ENCODE measurements at places on chromosomes 16 and 17.
A peak's percentile ranks its signal among the peaks of the same experiment; 100 is the strongest.

GRCh38 chr16:86513471-86514277 lies 3.3 kb downstream of the FOXF1 start:
- H3K27ac ChIP-seq = no peak overlapping the region
- no peak for DNase-seq
- peaks cover 66% of the 10 kb centered on the region for H3K27me3 ChIP-seq
- H3K36me3 ChIP-seq = no peaks in the 10 kb centered on the region
- H3K4me3 ChIP-seq = no peak overlapping the region
- H3K4me1 ChIP-seq = no peaks in the 10 kb centered on the region

GRCh38 chr17:62718429-62718828 lies 89.7 kb downstream of the MARCHF10 start:
- peak; percentile 23 for DNase-seq
- H3K27ac ChIP-seq = no peak overlapping the region
- H3K36me3 ChIP-seq = no peaks in the 10 kb centered on the region
- no peaks in the 10 kb centered on the region for H3K27me3 ChIP-seq

DNA sequence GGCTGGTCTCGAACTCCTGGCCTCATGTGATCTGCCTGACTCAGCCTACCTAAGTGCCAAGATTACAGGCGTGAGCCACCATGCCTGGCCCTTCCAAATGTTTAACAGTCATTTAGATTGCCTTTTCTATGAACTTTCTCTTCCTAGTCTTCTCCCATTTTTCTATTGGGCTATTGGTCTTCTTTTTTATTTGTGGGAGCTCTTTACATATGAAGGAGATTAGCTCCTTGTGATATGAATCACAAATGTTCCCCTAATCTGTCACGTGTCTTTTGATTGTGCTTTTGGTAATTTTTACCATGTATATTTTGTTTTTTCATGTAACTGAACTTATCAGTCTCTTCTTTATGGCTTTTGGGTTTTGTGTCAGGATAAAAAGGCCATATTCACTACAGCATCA lies 11.9 kb downstream of the ADCY7 start:
- no peak for DNase-seq
- no peaks in the 10 kb centered on the region for H3K36me3 ChIP-seq
- no peaks in the 10 kb centered on the region for H3K27me3 ChIP-seq
- no peak overlapping the region for H3K4me3 ChIP-seq
- H3K27ac ChIP-seq = 0 out of 2 replicates have a peak overlapping the region, but pooled peaks have one; percentile 70

DNA sequence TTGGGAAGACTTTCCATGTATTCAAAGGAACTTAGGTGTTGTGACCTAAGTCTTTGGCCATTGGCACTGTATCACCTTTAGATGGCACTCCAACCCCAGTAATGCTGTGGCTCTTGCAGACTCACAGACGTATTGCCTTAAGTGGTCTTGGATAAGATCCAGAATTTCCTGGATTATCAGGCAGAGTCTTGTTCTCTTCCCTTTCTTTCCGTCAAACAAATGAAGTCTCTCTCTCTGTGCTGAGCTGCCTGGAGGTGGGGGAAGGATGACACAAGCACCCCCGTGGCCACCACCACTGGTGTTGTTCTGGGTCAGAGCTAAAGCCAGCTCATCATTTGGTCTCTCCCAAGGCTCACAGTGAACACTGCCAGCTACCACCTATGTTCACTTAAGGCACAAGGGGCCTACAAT lies 789.9 kb upstream of the KIF2B start:
- no peaks in the 10 kb centered on the region for H3K27me3 ChIP-seq
- H3K36me3 ChIP-seq = no peaks in the 10 kb centered on the region
- H3K4me3 ChIP-seq = no peak overlapping the region

- no peak overlapping the region for H3K27ac ChIP-seq
- peak; percentile 80 for DNase-seq
- no peaks in the 10 kb centered on the region for H3K27me3 ChIP-seq
- H3K4me3 ChIP-seq = no peak overlapping the region
Observed at GRCh38 chr17:58577696-58578095, 63.3 kb upstream of the MTMR4 start.

DNA sequence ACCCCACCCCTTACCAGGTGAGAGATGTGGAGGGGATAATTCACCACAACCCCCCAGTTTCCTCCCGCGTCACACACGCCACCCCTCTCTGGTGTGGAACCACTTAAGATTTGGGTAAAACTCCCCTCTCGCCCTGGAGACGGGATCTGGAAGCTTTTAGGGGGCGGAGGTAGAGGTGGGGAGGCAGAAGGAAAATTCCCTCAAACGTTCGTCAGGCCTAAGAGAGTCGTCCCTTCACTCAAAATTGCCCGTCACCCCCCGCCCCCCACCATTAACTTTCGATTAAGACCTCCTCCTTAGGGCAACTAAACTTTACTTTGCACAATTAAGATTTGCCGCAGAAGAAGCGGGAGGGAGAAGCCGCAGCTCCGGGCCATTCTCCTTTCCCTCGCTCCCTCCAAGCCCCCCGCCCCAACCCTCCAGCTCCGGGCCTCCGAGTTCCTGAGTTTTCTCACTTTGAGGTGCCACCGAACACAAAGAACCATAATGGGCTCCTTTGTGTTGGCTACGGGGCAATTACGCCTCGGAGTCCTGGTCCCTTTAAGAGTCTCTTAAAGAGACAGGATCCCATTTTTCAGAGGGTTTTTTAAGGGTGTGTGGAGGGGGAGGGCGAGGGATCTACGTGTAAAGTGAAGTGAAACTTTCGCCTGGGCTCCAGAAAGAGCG lies 985 bp upstream of the FZD2 start:
- no peaks in the 10 kb centered on the region for H3K27me3 ChIP-seq
- peak; percentile 68 for DNase-seq
- no peaks in the 10 kb centered on the region for H3K36me3 ChIP-seq
- H3K4me3 ChIP-seq = peak overlapping the region; percentile 84
- peaks cover 21% of the 10 kb centered on the region for H3K4me1 ChIP-seq

GRCh38 chr17:81655378-81656117 lies 794 bp downstream of the PDE6G start:
- no peak for DNase-seq
- peaks cover 19% of the 10 kb centered on the region for H3K4me1 ChIP-seq
- no peak overlapping the region for H3K4me3 ChIP-seq
- H3K27me3 ChIP-seq = no peaks in the 10 kb centered on the region
- no peak overlapping the region for H3K27ac ChIP-seq

DNA sequence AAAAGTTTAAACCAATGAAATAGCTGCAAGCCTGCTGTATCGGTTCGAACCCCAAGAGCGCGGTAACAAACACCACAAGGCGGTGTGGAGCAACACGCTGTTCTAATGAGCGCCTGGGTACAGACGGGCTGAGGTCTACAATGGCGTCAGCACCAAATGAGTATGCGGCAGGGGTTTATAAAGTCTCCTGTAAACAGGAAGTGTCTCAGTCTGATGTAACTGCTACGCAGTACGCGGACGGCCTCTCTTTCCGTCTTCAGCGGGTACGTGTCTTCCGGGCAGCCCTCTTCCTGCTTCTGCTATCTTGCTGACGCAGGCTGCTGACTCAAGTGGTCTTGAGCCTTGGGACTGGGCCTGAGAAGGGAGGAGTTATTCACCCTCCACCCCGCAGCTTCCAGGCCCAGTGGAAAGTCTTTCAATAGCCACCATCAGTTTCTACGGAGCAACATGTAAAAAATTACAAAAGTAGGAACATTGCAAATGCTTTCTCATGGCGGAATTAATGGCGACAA lies 40.5 kb upstream of the KCNJ2 start:
- no peak overlapping the region for H3K4me3 ChIP-seq
- DNase-seq = no peak
- H3K27me3 ChIP-seq = no peaks in the 10 kb centered on the region
- no peaks in the 10 kb centered on the region for H3K36me3 ChIP-seq
- no peak overlapping the region for H3K27ac ChIP-seq
- 0 out of 2 replicates have a peak, but pooled peaks cover 7% of the 10 kb centered on the region for H3K4me1 ChIP-seq

DNA sequence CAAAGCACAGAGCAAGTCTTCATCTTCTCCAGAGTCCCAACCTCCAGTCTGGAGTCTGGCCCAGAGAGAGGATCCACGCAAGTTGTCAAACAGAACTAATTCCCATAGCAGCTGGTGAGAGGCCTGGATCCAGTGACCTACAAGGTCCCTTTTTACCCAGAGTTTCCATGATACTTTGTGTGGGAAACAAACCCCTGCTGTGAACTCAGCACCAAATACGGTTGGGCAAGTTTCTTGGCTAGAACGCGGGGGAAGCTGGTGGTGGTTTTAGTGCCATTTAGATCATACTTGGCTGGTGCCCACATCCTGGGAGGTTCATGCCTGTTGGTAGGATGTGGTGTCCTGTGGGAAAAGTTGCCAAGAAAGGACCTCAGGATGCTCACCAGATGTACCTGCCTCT lies 18.1 kb downstream of the TMC7 start:
- no peak overlapping the region for H3K4me3 ChIP-seq

DNA sequence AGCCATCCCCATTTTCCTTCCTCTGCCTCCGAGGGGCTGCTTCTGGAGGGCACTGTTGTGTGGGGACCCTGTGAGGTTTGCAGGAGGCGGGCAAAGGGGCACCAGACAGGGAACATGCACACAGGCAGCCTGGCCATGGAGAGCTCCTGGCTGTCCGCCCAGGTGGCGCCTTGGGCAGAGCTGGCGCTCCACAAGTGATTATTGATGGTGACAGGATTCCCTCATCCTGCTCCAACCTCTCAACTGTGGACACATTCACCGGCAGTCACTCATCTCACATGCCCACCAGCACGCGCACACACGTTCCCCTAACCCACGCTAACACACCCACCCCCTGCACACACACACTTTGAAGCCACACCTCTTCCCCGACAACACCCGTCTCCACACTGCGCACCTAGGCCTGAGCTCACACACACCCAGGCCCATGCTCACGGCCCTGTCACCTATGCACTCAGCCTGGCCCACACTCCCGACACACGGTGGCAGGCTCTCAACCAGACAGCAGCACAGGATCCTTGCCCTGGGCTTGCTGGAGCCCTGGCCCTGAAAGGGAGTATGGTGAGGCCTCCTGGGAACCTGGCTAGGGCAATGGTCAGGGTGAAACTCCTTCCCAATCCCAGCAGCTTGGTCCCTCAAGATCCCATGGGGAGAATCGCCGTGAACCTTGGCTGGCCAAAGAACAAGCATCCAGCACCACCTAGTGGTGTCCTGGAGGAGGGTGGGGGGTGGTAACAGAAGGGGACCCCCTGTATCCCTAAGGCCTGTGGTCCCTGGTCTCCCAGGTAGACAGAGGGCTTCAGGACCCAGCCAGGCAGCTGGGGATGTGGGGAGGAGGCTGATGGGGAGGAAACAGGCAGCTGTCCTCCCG lies 3.6 kb downstream of the PNMT start:
- no peaks in the 10 kb centered on the region for H3K36me3 ChIP-seq
- H3K27ac ChIP-seq = no peak overlapping the region
- DNase-seq = peak; percentile 25
- peaks cover 15% of the 10 kb centered on the region for H3K4me1 ChIP-seq
- no peak overlapping the region for H3K4me3 ChIP-seq
- H3K27me3 ChIP-seq = no peaks in the 10 kb centered on the region

DNA sequence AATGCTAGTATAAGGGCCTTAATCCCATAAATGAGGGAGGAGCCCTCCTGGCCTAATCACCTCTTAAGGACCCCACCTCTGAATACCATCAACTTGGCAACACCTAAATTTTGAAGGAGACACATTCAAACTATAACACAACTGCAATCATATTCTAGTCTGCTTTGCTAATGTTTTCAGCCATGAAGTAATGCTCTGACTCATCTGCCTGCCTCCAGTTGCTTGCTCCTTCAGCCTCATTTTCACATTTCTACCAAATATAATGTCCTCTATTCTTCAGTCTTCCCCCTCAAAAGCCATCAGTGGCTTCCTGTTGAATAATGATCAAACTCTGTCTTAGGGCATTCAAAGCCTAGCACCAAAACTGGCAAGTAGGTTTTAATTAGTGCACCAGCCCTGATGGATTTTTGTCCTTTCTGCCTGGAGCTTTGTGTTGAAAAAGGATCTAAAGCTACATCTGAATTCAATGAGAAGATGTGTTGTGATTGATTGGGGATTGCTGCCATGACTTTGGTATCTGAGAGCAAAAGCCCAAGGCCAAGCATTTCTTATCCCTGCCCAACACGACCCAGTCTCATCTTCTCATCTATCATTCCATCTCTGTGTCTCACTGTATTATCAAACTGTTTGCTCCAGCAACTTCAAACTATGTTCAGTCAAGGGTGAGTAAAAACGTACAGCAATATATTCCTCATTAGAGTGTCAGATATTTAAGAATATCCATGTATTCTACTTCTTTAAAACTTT lies 140.8 kb upstream of the ELAC2 start:
- H3K27me3 ChIP-seq = peaks cover 14% of the 10 kb centered on the region
- no peaks in the 10 kb centered on the region for H3K4me1 ChIP-seq
- H3K27ac ChIP-seq = no peak overlapping the region
- H3K36me3 ChIP-seq = no peaks in the 10 kb centered on the region

- H3K27ac ChIP-seq = no peak overlapping the region
- H3K36me3 ChIP-seq = peaks cover 50% of the 10 kb centered on the region
- no peak overlapping the region for H3K4me3 ChIP-seq
- H3K27me3 ChIP-seq = no peaks in the 10 kb centered on the region
- no peak for DNase-seq
Observed at GRCh38 chr17:18203308-18203707, 19.7 kb downstream of the ALKBH5 start.

GRCh38 chr17:42313773-42314566 lies 25.7 kb downstream of the STAT5A start:
- H3K4me3 ChIP-seq = no peak overlapping the region
- no peaks in the 10 kb centered on the region for H3K27me3 ChIP-seq
- DNase-seq = no peak

DNA sequence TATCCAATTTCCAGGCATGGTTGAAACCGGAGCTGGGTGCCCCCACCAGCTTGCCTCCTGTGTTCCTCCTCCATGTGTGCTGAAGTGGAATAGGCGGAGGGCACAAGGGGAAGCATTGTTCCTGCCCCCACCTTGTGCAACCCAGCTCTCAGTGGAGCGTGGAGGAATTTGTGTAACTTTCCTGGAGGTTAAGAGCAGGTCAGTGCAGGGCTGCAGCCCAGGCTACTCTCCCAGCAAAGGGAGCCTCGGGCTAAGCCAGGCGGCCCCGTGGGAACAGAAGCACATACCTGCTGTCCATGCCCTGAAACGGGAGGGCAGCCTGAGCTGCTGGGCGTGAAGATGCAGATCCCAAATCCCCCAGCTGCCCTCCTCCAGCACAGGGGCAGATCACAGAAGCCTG lies 158.8 kb upstream of the LHX1 start:
- no peak for DNase-seq
- no peaks in the 10 kb centered on the region for H3K4me1 ChIP-seq
- no peaks in the 10 kb centered on the region for H3K36me3 ChIP-seq
- peaks cover 9% of the 10 kb centered on the region for H3K27me3 ChIP-seq

DNA sequence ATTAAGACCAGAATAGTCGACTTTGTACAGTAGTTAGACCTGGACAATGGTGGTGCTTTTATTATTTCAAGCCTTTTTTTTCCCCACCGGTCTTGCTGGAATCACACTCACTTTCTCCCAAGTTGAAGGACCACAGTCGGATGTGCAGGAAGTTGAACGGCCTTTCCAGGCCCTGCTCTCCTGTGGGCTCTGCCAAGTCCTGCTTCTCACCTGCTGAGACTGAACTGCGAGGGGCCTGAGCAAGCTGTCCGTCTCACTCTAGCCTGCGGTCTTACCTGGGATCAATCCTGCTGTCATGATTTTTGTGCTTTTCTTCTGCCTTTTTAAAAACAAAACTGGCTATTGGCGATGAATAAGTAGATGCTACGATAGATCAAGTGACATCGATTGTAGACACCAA lies 1.3 kb downstream of the TLCD3A start:
- H3K27ac ChIP-seq = no peak overlapping the region
- H3K4me3 ChIP-seq = peak overlapping the region; percentile 90
- H3K36me3 ChIP-seq = no peaks in the 10 kb centered on the region
- DNase-seq = no peak

GRCh38 chr16:81548876-81549546 lies 104.4 kb downstream of the CMIP start:
- no peaks in the 10 kb centered on the region for H3K27me3 ChIP-seq
- H3K36me3 ChIP-seq = no peaks in the 10 kb centered on the region
- no peak for DNase-seq
- H3K4me3 ChIP-seq = no peak overlapping the region
- H3K4me1 ChIP-seq = peaks cover 18% of the 10 kb centered on the region

All from PC-3 (cell line).